ENCODE measurements at places on chromosomes 12 and 14. TPM values are rescaled to one million over a fixed set of nuclear protein-coding genes. Genes with fewer than 3 reads are reported as not detected.

The GALNT4 gene
- 16.5 TPM for total RNA-seq

The PKP2 gene
- total RNA-seq = not detected

The ZNF891 gene
- 2.3 TPM for total RNA-seq

- DNase-seq = no peak
Measured at GRCh38 chr14:42504433-42504832, 897.8 kb downstream of the LRFN5 start.

GRCh38 chr12:106722837-106723236, 51.6 kb upstream of the RIC8B start:
- no peak for DNase-seq

DNA sequence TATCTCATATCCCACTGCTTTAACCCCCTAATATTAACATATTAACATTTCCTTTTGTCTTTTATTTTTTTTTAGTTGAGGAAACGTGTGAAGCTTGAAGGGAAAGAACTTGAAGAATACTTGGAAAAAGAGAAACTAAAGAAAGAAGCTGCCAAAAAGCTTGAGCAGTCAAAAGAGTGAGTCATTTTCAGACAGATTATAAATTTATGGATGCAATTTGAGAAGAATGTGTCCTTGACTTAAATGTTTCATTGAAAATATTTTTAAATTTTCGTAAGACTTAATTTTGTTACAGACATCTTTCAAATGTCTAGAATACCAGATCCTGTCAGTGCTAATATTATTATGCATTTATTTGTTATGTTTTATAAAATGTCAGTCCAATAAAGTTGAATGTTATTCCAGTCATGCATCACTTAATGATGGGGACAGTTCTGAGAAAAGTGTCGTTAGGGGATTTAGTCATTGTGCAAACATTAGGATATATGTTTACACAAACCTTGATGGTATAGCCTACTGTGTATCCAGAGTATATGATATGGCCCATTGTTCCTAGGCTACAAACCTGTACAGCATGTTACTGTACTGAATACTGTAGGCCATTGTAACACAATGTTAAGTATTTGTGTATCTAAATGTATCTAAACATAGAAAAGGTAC, 32.6 kb downstream of the CPSF2 start:
- DNase-seq = no peak

- no peak for DNase-seq
Measured at GRCh38 chr14:23127861-23128260, 8.8 kb upstream of the CEBPE start.

Measured in activated CD8-positive, alpha-beta memory T cell treated with anti-CD3 and anti-CD28 coated beads, Interleukin-2, amount 10 ng/mL, durations not matched to agents 7 days and 5 days (primary cell).